ENCODE measurements at places on chromosomes 16 and 17.

DNA sequence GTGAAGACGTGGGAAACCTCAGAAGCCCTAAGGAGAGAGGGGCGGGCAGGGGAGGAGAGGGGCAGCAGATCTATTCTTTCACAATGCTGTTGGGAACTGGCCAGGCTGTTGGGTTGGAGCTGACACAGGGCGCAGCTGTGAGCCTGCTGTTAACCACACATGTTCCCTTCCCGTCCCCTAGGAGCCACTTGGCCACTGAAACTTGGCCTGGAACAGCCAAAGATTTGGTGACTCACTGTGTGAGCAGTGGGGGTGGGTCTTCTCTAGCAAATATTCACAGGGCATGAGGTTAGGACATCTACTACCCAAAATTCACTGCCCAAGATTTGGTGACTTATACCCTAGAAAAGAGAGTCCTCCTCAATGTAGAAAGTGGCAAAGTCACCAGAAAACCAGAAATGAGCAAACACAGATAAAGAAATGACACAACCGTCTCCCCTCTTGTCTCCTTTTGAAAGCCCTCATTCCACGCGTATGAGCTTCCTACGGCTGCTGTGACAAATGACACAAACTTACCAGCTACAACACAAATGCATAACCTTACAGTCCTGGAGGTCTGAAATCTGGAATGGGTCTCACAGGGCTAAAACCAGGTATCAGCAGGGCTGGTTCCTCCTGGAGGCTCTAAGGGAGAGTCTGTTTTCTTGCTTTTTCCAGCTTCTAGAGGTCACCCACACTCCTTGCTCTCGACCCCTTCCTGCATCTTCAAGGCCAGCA is 6.3 kb downstream of the TBC1D16 start:
- no peak for DNase-seq

DNA sequence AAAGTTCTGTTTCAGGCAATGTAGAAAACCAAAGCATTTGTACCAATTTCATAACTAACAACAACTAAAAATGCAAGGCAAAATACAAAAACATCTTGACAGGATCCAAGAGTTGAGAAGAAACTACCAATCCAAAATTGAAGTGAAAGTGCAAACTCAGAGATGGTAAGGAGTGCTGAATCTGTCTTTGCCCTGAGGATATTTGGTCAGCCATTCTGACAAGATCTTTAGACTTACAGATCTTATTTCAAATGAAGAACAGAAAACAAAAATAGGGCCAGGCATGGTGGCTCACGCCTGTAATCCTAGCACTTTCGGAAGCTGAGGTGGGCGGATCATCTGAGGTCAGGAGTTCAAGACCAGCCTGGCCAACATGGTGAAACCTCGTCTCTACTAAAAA is 412.8 kb downstream of the ZFHX3 start:
- DNase-seq, result no peak

- no peak for DNase-seq
Observed at GRCh38 chr17:57781386-57782061, 36.4 kb upstream of the CCDC182 start.

DNA sequence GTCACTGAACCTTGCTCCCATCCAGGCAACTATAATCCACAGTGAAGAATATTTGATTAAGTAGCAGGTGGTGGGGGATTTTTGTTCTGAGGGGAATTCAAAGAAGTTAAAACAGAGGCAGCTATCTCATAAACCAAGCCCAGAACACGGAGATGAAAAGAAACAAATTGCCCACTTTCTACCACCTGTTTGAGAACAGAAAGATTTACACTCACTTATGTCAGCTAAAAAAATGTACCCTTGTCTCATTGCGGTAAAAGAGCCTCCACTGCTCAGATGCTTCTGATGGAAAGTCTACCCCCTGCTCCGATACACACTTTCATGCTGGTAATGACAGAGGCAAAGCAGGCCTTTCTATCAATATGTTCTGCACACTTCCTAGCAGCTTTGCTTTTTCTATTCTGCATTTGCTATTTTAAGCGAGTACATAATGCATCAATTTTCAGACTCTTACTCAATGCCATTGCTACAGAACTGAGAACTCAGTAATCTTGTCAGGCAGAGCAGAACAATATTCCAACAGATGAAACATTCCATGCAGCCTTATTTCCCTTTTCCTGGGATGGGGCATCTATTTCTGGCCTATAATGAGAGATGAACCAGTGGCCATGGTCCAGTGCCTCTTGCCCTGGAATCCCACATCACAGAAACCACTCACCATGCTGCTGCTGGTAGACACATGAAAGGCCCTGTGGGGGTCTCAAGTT is 29.0 kb downstream of the CDK5R1 start:
- DNase-seq, result no peak

DNA sequence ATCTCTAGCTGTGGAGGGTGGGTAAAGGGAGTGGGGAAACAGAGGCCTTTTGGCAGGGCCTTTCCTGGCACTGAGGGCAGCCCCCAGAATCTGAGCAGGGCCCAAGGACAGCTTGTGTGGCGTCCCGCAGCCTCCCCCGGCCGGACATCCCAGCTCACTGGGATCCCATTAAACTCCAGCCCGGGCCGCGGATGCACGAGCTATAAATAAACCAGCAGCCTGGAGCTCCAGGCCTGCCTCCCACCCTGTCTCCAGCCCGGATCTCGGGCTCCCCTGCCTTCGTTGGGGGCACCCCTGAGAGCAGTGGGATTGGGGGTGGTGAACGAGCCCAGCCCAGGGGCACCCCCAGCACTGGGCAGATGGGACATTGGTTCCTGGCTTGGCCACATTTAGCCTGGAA is 13.8 kb upstream of the AATK start:
- DNase-seq, result no peak

DNA sequence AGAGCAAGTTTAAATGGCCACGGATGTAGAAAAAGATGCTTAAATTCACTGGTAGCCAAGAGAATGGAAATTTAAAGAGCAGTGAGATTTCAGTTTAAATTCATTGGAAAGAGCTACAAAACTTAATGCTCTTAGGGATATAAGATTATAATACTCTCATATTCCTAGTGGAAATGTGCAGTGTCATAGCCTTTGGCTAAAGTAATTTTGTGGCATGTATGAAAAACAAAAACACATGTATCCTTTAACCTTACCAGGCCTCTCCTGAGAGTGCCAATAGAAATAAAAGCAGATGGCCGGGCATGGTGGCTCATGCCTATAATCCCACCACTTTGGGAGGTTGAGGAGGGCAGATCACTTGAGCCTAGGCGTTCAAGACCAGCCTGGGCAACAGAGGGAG is 289.2 kb downstream of the PHKB start:
- DNase-seq, result no peak

Measured in pulmonary artery endothelial cell (primary cell).